ENCODE measurements at places on chromosomes 7 and 10.
A peak's percentile ranks its signal among the peaks of the same experiment; 100 is the strongest.

- no peak for DNase-seq
These were observed 8.2 kb downstream of the FOXP2 start for GRCh38 chr7:114422507-114423501.

GRCh38 chr10:30493609-30494530, 59.9 kb downstream of the MAP3K8 start:
- peak; percentile 85 for DNase-seq

DNA sequence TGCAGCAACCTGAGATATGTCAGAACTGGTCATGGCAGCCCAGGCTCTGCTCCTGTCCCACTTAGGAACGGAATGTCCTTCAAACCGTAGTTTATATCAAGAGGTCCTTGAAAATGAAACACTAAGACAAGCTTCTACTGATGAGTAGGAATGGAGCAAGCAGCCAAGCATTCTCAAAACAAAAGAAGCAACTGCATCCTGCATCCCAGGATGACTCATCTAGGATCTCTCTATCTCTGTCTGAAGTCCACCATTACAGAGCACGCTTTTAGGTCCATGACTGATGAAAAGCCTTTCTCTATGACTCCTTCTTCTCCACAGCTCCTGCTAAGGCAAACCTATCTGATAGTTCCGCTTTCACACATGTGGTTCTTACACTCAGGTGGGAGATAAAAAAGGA, 16.3 kb downstream of the MBL2 start:
- DNase-seq: no peak

DNA sequence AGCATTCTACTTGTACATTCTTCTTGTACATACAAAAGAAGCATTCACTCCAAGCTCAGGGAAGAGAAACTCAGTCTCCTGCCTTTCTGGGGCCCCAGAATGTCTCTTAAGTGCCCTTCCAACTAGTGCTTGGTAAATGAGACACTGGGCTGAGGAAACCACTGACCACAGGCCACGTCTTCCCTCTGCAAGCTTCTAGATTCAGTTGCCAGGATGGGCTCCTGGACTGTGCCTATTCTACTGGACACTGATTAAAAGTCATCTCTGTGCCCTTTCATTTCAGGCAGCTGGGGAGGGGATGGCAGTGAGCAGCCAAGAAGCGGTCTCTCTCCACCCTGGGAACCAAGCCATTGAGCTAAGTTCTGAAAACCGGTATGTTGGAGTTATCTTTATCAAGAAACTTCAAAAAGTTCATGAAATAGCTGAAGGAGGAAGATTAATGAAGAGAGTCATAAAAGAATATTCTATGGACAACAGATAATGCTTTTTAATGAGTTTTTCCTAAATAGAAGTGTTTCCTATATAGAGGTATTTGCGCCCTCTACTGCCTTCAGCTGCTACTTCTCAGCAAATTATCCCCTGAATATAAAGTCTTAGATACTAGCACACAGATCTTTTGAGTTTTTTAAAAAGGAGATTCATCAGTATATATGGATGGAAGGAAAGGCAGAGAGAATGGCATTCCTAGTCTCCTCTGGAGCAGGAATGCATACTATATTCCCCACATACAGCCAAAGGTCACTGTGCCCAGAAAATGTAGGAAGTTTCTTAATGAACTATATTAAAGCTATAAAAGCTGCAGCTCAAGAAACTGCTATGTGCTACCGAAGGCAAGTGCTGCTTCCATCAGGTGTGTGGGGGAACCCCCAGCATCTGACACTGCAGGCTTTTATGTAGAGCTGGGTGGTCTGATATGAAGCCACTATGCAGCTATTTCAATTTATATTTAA, 8.4 kb upstream of the IFIT1B start:
- DNase-seq: no peak

DNA sequence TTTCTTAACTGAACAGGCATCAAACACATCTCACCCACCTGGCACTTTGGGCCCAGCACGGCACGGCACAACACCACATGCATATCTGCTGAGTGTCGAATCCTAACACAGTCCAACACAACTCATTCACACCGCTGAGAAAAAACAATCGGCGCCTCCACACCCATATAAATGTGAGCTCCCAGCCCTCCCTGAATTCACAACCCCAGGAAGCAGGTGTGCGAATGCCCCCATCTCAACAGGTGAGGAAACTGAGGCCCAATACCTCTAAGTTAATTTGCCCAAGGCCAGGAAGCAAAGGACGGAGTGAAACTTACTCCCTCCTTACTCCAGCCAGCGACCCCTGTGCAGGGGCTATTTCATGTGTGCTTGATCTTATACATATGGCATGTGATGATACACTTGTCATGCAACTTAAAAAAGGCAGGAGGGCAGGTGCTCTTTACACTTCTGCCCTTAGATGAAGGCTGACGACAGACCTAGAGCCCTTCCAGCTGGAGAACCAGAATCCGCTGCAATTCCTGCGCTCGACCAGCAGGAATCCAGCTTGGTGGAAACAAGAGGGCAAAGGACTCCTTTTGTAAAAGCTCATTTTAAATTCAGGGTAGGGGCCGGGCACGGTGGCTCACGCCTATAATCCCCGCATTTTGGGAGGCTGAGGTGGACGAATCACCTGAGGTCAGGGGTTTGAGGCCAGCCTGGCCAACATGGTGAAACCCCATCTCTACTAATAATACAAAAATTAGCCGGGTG, 116.0 kb downstream of the LARP4B start:
- DNase-seq: no peak

- no peak for DNase-seq
These were observed 26.7 kb upstream of the CROT start for GRCh38 chr7:87318741-87319140.

- DNase-seq: no peak
These were observed 83.9 kb upstream of the FGFR2 start for GRCh38 chr10:121681997-121682687.

- no peak for DNase-seq
These were observed 36.3 kb upstream of the PPP1R9A start for GRCh38 chr7:94871132-94871531.

DNA sequence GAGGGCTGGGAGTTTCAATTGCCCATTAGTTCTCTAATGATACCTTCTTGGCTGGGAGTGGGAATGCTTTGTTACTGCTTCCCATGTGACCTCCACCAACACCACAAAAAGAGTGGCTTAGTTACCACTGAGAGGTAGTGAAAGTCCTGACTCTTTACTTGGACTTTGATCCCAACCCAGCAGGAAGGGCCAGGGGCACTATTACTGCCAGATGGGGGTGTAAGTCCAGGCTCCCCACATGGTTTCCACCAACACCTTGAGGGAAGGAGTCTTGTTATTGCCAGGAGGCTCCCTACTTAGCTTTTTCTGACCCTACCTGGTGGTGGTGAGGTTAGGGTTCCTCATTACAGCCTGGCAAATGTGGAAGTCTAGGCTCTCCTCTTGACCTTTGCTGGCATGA, 11.4 kb downstream of the GGCT start:
- DNase-seq: no peak

DNA sequence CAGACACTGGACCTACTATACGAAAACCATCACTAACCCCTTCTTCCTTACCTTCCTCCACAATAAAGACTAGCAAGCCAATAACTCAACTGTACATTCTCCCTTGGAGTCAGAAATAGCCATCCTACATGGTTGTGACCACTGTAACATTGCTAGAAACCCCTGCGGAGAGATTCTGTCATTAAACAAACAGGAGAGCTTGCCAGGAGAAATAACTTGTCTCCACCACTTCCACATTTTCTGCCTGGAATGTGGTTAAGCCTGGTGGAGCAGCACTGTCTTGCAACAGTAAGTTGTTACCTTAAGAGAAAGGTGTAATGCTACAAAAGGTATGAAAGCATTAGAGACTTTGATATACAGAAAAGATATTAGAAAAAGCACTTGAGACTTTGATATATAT, 45.8 kb downstream of the THSD7A start:
- no peak for DNase-seq

DNA sequence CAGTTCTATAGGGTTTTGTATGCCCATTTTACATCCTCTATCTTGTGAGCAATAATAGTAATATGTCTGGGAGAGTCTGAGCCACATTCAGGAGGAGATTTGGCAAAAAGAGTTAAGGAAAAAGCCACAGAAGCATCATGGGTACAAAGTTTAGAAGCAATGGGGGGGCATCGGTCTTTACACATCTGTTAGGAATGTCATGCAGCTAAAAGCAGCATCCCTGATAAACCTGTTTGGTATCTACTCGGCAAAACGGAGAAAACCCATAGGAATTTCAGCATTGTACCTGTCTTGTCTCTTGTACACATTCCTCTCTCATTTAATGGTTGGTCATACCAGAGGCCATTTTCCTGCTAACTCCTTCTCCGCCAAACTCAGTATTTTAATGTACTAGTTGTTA, 12.5 kb upstream of the HERPUD2 start:
- no peak for DNase-seq

DNA sequence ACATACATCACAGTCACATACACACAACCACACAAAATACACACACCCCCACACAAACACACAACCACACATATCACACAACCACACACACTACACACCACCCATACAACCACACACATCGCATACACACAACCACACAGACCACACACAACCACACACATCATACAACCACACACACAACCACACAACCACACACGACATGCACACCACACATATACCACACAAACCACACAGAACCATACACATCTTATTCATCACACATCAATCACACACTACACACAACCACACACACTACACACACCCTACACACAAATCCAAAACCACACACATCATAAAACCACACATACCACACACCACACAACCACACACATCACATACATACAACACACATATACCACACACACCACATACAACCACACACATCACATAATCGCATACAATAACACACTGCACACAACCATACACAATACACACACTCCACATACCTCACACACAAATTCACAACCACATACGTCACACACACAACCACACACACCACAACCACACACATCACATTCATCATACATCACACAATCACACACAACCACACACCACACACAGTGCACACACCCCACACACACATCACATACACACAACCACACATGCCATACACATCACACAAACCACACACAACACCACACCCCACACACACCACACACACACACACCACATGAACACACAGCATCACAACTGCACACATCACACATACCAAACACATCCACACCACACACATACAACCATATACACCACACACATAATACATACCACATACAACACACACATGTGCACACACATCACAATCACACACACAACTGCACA, 30.4 kb downstream of the GPRIN2 start:
- no peak for DNase-seq

- no peak for DNase-seq
These were observed 62.0 kb downstream of the CCNY start for GRCh38 chr10:35398355-35398754.

DNA sequence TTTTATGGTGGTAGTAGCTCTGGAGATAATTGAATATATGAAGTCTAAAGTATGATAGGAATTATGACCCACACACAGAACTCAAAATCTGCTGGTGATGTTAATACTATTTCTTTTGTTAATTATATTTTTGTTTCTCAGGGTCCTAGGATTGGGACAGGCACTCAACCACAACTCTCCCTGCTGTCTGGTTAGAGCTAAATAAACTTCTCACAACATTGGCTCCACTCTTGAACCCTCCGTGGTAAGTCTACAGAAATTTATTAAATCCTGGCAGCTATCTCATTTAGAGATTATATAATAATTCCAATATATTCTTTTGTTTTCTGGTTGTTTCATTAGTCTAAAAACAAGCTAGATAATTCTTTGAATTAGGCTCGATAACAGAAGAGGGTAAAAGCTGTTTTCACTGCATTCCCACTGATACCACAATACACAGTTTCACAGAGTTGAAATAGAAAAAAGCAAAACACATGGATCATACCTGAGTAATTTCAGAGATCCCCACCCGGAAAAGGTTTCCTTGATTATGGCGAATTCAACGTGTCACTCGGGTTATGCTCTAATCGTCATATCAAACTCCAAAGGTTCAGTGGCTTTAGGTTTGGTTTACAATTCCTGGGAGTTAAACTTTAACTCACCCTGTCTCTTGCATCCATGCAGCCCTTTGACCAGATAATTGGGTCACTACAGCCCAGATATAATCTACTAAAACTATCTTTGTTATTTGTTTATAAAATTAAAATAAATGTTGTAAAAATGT, at the start of gene A1CF:
A1CF (minus strand) TSS at position 531 of the 763 bp plus-strand sequence. CDS start 25,687 bp downstream, outside the sequence.
- DNase-seq: no peak

GRCh38 chr7:82740246-82740848, 296.8 kb upstream of the CACNA2D1 start:
- DNase-seq: no peak

DNA sequence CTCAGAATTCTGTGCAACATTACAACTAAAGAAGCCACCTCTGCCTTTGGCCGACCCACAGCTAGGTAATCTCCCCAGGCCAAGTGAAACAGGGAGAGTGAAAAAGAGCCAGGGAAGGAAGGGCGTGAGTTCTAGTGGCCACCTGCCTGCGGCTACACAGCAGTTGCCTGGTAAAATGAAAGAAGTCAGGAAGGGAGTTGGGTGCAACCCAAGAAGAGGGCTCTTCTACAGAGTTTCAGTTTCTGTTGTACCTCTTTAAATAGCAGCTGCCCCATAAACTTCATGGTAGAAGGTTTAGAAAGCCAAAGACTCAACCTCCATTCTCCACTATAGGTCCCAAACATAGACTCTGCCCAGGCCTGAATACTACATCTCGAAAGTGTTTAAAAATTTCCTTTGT, 76.2 kb upstream of the TMEM168 start:
- DNase-seq: no peak

GRCh38 chr7:110839866-110840265, 251.1 kb upstream of the LRRN3 start:
- no peak for DNase-seq

DNA sequence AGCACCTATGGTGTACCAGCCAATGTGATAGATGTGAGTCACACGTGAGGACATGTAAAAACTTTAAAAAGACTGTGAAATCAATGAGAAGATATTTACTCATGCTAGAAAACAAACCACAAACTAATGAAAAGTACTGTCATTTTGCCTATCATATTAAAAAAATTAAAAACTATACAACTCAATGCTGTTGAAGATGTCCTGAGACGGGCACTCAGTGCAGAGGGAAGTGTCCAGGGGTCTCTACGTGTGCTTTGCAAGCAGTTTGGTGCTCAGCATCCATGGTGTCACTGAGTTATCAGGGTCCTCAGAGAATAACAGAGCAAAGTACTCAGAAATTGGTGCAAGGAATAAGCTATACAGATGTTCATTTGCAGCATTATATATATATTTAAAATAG, 162.3 kb downstream of the HECW1 start:
- DNase-seq: no peak

DNA sequence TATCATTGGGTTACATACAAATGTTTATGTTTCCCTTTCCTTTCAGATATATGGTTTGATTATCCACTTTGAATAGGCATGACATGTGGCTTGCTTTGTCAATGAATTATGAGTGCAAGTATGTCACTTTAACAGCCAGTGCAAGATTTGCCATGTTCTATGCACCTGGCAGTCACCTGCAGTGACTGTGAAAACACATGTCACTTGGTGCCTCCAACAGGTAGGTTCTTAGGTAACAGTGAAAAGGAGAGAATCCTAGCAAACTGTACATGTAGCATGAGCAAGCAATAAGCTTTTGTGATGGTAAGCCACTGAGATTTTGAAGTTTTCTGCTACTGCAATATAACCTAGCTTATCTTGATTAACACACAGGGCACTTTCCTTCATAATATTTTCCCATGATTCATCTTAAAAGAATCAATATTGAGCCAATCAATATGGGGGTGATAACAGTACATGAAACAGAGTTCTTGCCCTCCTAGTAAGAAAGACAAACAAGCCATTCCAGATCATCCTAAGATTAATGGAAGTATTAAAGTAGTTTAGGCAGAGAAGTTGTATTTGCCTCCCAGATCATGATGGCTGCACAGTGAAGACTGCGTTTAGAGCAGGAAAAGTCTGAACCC, 7.9 kb upstream of the RALA start:
- no peak for DNase-seq

Data from ascending aorta (tissue), 2 donors.